Inflammatory macrophage treated with lipopolysaccharide for 1 hour (primary cell): ENCODE measurements at places on chromosomes 6 and 20.

- DNase-seq = no peak
Measured at GRCh38 chr6:15755526-15755925, 92.7 kb upstream of the DTNBP1 start.

DNA sequence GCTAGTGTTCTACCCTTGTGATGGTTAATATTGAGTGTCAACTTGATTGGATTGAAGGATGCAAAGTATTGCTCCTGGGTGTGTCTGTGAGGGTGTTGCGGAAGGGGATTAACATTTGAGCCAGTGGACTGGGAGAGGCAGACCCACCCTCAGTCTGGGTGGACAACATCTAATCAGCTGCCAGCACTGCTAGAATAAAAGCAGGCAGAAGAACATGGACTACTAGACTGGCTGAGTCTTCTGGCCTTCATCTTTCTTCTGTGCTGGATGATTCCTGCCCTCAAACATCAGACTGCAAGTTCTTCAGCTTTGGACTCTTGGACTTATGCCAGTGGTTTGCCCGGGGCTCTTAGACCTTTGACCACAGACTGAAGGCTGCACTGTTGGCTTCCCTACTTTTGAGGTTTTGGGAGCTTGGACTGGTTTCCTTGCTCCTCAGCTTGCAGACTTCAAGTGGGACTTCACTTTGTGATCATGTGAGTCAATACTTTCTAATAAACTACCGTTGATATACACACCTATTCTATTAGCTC is 50.1 kb downstream of the SDHAF4 start:
- DNase-seq = no peak

GRCh38 chr6:142810952-142811514 is 133.9 kb downstream of the HIVEP2 start:
- no peak for DNase-seq

GRCh38 chr6:26318459-26319404 is 46.3 kb upstream of the BTN3A2 start:
- no peak for DNase-seq

GRCh38 chr6:84524636-84525035 is 239.8 kb downstream of the TBX18 start:
- no peak for DNase-seq

DNA sequence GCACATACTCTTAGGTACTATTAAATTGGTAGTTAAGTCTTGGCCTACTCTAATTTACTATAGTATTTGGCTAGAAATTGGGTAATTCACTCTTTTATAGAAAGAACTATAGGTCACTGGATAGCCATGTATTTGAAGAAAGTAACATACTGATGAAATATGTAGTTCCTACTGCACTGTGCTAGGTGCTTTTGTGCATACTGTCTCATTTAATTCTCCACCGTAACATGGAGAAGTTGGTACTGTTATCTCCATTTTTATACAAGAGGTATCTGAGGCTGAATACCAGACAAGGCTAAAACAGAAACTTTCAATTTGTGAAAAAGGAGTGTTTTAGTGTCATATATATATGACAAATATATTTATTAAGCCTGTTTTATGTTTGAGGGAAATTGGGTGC is 29.8 kb downstream of the AFDN start:
- DNase-seq = no peak

DNA sequence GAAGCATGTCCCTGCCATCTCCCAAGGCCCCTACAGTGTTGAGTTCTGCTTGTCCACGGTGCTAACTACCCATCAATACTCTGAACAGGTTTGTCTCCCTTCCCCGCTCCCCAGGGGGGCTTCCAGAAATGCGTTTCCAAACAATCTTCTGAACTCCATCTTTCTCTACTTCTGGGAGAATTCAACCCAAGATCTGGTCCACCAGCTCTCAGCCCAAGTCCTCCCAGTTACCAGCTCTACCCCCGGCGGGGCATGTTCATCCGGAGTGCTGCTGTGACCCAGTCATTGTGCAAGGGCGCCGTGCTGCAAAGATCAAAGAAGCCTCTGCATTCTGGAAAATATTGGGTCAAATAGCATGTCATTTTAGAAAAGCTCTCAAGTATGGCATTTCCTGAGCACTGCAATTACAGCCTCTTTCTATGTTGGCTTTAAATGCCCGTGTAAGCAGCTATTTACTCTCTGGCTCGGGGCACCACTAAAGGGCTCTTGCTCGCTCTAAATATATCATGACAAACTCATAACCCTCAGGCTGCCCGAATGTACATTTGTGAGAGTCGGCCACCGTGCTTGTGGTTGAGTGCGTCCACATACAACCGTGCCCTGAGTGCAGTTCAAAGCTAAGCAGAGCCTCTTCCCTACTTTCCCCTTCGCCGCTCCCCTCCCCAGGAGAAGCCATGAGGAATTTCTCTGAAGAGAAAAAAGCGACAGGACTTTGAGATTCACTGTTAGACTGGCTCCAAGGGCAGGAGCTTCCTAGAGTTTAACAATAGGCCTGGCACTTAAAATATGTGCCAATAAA is 71.6 kb downstream of the BANF2 start:
- no peak for DNase-seq

DNA sequence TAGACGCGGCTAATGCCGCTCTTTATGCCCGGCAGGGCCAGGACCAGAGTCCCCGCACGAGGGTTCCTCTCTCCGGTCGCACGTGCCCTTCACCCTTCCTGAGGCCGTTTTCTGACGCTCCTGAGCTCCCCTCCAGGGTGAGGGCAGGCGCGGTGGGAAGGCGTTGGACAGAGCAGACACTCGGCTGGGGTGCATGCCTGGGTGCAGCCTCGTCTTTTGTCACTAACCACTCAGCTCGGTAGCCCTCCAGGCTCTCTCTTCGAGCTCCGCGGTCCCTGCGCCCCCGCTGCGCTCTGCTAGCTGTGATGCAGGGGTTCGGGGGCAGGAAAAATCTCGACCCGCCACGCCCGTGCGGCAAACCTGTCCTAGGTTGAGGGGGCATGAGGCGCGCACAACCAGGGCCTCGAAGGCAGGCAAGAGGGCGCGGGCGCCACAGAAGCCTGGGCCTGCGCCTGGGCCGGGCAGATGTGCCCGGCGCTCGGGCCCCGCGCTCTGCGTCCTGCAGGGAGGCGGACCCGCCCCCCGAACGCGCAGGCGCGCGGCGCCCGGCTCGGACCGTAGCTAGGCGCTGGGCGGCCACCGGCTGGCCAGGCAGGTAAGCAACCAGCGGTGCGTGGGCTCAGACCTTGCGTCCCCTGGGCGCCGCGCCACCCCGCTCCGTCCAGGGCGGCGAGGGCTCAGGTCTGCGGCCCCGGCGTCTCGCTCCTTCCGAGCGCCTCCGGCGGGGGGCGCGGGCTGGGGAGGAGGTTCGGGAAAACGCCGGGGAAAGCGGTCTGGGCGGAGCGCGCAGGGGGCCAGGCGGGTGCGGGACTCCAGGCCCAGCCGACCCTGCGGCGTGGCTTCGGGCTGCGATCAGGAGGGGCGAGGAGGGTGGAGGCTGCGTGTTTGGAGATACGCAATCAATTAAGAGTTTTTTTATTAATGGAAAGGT is at the start of gene L3MBTL1:
Gene L3MBTL1 (plus strand): TSS at position 548 of the 931 bp plus-strand sequence. CDS start 5,807 bp downstream, outside the sequence.
- no peak for DNase-seq

DNA sequence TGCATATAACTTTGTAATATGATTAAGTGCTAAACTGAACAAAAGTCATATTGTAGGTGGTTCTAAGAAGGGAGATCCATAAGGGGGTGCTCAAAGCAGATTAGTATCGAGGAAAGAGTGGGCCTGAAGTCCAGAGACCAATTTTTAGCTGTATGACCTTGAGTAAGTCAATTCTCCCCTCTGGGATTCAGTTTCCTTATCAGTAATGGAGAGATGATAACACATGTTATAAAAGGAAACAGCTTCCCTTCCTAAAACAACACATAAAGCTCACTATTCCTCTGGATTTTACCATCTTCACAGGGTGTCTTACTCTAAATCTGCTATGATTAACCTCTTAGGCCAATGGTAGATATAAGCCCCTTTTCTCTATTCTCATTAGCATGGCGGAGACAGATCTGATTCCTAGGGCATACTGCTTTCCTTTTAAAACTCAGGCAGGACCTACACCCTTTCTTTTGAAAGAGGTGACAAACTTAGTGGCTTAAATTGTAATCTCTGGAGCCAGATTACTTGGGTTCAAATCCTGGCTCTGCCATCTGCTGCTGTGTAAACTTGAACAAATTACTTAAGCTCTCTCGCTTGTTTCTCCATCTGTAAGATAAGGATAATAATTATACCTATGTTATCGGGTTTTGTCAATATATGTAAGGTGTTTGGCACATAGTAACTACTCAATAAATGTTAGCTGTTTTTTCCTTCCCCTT is 39.5 kb downstream of the ACSS2 start:
- DNase-seq = no peak

DNA sequence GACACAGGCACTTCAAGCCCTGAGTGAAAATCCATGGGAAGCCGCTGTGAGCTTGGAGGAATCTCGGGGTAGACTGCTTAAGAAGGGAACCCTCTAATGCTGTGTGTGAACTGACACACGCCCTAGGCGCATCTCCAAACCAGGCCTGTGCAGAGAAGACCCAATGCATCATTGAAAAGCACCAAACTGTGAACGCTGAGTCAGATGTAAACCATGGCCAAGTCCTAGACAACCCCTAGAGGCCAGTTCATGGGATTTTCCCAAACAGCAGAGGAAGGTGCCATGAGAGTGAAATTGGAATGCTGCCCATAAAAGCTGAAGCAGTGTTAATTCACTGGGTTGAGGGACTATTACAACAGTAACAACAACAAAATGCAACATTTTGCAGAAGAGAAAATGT is 296.5 kb downstream of the SMOC2 start:
- no peak for DNase-seq

DNA sequence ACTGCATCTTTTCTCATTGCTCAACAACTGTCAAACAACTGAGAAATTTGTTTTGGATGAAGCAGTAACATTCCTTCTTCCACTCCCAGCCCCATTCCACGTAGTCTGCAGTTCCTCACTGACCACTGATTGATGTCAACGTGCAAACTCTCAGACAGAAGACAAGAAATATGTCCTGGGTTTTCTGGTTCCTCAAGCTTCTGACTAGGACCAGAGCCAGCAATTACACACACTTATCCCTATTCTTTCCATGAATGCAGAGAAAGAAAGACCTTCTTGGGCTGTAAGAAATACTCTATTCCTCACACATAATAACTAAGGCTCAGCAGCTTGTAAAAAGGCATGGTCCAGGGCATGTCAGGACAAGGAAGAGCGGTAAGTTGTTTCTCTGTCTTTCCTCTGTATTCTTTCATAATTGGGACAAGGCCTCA is 790.1 kb upstream of the SLC35B3 start:
- DNase-seq = no peak

- DNase-seq = peak; percentile 44
Measured at GRCh38 chr20:10662661-10663458, 10.9 kb downstream of the JAG1 start.

DNA sequence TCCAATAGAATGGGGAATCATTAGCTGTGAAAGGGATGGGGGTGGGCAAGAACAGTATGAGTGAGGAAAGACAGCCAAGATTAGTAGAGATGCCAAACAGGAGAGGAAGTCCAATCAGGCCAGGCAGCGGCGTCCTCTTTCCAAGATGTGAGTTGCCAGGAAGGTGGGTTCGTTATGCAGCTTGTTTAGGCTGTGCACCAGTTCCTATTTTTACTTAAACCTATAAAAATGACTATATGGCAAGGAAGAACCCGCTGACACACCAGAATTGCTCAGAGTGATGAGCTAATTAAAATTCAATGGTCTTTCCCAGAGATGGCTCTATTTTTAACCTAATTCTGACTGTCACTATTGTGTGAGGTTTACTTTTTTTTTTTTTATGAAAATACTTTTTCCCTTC is 88.2 kb downstream of the SLC22A23 start:
- peak; percentile 34 for DNase-seq

GRCh38 chr20:53547664-53548239 is 45.9 kb downstream of the ZNF217 start:
- peak; percentile 71 for DNase-seq

- no peak for DNase-seq
Measured at GRCh38 chr6:16873698-16874097, 112.4 kb upstream of the ATXN1 start.

DNA sequence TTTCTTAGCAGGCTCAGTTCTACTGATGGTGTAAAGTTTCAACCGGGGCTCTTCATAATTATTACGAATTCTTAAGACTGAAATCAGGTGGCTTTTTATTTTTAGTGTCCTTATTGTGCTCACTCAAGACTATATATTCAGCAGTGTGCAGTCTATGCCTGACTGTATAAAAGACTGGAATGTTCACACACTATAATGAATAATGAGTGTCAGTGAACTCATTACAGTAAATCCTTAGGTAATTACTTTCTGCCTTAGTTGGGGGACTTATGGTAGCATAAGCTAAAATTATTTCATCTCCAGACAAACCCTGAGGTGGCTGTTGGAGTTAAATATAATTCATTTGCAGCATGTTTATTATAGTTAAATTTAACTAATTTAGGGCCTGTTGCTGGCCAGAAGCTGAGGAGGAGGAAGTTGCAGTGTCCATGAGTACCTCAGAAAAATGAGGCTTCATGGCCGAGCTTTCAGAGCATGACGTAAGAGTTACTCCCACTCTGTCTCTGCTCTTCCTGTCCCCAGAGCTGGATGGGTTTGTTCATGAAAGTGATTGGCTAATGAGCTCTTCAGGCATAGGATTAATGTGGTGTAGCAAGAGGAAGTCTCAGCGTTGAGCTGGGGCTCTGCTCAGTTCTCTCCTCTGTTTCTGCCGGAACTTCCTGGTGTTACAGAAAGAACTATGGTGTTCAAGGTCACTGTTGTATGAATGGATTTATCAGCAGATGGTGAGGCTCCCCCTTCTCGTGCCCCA is 335.7 kb downstream of the NRN1 start:
- DNase-seq = peak; percentile 98

DNA sequence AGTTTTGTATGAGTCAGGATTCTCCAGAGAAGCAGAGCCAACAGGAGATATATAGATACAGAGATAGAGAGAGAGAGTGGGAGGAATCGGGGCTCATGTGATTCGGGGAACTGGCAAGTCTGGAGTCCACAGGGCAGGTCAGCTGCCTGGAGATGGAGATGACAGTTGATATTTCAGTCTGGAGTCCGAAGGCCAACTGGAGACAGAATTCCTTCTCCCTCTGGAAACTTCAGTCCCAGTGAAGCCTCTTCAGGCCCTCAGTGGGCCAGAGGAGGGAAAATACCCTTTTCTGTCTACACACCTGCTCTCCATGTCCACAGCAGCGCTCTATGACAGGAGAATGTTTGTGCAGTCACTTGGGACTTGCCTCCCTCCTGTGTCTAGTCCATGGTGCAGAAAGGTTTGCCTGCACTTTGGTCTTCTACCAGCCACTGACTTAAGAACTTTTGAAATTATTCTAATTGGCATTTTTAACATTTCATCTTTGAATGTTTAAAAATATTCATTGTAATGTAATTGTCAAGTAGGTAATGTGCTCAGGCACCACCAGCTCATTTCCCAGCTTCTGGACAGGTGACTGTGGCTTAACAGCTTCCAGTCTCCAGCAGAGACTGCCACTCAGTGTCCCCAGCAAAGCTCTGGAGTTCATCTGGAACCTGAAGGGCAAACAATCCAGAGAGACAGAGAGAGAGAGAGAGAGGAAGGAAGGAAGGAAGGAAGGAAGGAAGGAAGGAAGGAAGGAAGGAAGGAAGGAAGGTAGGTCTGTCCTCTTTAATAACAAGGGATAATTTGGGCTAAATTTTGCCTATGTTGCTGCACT is 43.8 kb upstream of the AFDN start:
- DNase-seq = no peak

- peak; percentile 56 for DNase-seq
Measured at GRCh38 chr6:105869835-105870440, 216.2 kb upstream of the PRDM1 start.
